NCI-H510A treated with DMSO at 0.1 percent for 48 hours (cell line): ENCODE measurements at places on chromosomes 7 and 10.
A peak's percentile ranks its signal among the peaks of the same experiment; 100 is the strongest.

DNA sequence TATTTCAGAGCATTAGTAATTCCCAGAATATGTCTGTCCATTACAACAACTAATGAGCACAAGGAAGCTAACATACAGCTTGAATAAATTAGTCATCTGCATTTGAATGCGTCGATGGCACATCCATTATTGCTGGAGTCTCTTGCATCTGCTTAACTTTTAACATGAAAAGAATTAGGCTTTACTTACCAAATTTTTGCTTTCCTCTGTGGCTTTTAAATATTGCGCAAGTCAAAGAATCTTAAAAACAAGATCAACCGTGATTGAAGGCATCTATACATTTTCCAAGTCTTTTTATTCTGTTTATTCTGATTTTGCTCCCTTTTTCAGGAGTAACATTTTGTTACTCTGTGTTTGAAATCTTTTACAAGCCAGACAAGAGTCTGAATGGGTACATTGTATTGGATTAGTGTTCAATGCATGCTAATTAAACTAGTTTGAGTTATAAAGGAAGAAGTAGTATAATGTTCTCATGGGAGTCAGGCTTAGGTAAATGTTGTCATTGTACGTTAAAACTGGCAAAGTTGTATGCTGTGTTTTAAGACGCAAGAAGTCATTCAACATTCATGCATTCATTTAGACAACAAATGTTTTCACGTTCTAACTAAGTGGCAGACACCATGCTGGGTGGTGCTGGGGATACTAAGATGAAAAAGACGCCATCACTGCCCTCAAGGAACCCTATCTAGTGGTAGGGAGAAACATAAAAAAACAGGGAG, 4.0 kb upstream of the CACNB2 start:
- DNase-seq: no peak

DNA sequence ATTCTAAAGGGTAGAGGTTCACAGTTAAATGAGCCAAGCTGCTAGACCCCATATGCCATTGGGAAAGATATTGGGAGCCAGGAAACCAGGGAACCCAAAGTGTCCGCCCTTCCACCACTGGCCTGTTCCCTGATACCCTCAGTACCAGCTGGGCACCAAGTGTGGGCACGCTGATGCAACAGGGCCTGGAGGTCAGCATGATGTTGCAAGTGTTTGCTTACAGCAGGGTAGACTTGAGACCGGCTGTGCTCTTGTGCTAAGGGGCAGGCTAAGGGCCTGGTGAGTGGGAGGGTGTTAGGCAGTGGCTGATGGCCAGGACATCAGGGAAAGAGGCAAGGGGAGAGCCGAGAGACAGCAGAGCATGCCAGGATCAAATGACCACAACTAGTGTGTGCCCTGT, 21.0 kb upstream of the MYL7 start:
- DNase-seq: no peak

GRCh38 chr10:60769406-60769805, 8.9 kb upstream of the CDK1 start:
- DNase-seq: no peak

DNA sequence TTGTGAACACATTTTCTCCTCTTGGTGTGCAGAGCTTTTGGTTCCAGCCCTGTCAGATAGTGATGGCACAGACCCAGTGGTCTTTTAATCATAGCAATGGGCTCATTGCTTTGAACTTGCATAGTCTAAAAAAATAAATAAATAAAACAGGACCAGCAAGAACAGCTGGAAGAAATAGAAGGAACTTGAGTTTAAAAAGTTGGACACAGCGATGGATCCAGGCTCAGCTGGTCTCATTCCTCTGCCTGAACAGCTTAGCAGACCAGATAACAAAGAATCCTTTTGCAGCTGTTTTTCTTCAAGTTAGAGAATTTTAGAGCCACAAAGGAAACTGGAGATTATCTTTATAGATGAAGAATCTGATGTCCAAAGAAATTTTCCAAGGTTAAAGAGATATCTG, 1005.6 kb downstream of the LRMDA start:
- no peak for DNase-seq

DNA sequence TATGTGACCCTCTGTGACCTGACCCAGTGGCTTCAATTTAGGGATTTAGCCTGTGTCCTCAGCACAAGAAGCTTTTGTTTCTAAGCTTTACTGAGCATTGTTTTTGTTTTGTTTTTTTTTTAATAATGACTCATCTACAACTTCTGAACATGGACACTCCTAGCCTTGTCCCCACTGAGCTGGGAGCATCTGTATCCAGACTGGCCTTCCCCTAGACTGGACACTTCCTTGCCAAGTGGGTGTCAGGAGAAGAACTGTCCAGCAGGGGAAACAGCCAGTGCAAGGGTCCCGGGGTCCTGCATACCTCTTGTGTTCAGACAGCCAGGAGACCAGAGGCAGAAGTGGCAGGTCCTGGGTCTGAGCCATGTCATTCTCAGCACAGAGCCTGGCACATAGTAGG, 108.6 kb downstream of the TMEM130 start:
- DNase-seq: no peak

GRCh38 chr7:51249991-51250390, 66.6 kb downstream of the COBL start:
- DNase-seq: no peak

- peak; percentile 94 for DNase-seq
Observed at GRCh38 chr7:21076054-21076453, 289.4 kb upstream of the SP8 start.

DNA sequence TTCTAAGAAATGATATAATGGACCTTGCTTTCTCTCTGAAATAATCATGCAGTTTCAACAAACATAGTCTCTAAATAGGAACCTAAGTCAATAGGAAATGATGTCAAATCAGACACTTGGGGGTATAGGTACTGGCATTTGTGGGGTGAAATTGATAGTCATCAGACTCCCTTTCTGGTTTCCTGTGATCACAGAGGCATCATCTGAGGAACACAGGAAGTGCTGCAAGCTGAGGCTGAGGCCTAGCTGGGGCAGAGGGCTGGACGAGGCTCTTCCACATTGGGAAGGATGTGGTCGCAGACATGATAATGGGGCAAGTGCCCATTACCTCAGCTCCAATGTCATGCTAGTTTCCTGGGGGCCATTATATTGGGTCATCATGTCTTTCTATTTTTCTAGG, 33.5 kb upstream of the TARP start:
- DNase-seq: no peak
